ENCODE measurements at places on chromosomes 12 and 14.

DNA sequence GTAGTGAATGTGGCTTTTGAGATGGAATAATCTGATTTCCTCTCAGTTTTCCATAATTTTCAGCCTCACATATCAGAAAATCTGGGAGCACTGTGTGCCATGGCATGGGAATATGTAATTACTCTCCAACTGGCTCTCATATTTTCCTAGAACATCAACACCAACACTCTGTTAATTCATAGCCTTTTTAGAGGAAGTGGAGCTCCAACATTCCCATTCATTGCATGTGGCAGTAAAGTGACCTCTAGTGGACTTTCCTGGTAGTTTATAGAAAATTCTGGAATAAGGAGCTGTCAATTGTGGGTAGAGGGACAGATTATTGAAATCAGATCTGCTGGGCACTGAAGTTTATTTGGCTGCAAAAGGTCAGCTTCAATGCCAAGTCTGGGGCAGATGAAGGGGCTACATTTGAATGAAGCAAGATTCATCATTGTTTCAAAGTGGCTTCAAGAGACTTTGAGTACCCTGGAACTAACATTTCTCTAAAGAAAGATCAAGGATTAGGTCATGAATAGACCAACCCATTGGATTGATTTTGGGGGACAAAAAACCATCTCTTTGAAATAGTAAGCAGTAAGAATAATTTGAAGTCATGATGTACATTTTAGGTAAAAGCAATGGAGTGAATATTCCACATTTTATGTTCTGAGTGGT, 23.6 kb upstream of the USP44 start:
- DNase-seq, result peak; percentile 23

DNA sequence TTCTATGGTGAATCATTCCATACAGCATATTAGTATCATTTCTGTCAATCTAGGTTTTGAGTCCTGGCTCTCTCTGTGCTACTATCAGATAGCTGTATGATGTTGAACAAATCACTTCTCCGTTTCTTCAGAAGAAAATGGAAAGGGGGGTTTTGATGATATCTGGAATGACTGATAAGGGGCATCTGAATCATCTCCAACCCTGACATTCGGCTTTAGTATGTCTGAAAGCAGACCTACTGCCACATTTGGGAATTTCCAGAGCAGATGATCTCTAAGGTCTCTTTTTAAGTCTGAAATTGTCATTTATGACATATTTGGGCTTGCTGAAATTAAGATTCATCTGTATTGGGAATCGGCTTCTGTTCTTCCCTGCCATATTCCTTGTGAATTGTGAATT, 10.1 kb downstream of the MLF2 start:
- no peak for DNase-seq

GRCh38 chr14:21084998-21085853, 13.2 kb downstream of the ZNF219 start:
- no peak for DNase-seq

GRCh38 chr12:126343321-126343720, 1278.1 kb downstream of the AACS start:
- DNase-seq, result no peak

DNA sequence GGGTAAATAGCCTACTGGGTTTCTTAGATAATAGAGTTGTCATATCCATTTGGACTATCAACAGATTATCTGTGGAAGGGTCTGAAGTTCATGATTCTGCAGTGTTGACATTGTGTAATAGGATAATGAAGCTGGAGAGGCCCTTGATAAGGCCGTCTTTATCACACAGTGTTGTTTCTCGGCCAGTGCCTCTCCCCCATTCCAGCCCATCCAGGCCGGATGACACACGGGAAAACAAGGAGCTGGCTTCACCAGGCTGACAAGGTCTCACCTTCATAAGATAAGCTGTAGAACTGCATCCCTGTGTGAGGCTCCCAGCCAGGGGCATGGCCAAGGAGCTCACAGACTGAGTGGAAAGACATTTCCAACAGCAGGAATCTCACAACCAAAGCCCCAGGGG, 8.7 kb upstream of the EML1 start:
- no peak for DNase-seq

DNA sequence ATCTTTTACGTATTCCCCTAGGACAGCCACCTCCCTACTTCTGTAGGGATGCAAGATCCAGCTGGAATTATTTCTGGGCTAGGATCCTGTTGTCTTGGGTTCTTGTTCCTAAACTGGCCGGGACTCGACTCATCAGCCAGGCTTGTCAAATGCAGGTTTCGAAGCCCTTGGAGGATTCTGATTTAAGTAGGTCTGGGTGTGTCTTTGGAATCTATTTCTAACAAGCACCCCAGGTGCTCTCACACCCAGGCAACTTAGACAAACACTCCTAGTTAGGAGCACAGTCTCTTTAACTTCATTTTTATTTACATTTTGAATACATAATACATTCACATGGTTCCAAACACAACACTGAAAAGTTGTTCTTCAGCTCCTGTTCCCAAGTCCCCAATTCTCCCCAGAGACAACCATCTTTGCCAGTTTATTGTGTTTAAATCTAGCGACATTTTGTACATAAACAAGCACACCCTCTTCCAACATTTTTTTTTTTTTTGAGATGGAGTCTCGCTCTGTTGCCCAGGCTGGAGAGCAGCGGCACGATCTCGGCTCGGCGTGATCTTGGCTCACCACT, 20.9 kb downstream of the MORN3 start:
- DNase-seq, result no peak

DNA sequence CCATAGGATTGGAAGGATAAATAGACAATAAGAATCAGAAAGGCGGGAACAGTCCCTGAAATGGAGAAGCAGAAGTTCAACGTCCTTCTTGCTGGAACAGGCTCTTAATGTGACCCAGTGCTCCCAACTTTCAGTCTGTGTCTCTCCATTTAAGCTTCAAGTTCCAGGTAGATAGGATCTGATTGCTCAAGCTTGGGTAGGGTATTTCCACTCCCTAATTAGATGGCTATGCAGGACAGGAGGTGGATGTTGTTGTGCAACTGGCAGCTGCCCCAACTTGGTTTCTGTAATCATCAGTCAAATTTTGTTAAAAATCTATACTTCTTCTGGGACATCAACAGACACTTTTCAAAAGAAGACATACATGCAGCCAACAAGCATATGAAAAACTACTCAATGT, 266.2 kb downstream of the C12orf75 start:
- DNase-seq, result no peak

GRCh38 chr14:50924843-50925242, 19.4 kb downstream of the PYGL start:
- no peak for DNase-seq

DNA sequence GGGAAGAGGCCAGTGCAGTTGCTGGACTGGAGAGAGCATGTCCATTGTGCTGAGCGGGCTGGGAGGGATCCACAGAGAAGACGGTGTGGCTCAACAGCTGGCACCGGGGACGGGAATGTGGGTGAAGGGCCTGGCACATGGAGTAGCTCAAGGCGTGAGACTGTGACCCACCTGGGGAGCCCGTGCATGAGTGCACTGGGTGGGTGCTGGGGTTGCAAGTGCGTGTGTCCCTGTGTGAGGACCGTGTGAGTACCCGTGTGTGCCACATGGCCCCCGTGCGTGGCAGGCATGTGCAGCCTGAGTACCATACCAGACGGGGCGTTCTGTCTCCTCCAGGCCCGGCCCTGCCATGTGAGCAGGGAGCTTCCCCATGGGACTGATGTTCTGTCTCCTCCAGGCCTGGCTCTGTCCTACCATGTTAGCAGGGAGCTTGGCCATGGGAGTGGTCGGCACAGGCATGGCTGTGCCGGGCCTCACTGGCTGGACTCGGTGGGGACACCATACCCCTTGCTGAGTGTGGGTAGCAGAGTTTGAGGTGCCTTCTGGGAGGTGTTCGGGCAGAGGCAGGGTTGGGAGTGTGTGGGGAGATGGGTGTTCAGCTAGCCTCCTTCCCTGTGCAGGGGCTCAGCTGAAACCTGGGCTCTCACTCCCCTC, 234.4 kb downstream of the TMEM121 start:
- no peak for DNase-seq

DNA sequence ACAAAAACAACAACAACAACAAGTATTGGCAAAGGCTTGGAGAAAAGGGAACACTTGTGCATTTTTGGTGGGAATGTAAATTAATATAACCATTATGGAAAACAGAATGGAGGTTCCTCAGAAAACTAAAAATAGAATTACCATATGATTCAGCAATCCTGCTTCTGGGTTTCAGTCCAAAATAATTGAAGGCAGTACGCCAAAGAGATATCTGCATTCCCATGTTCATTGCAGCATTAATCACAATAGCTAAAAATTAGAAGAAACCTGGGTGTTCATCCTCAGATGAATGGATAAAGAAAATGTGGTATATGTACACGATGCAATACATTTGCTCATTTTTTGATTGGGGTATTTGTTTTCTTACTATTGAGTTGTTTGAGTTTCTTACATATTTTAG, 813.0 kb downstream of the NRXN3 start:
- DNase-seq, result no peak

GRCh38 chr14:52640137-52640536, 55.2 kb downstream of the ERO1A start:
- no peak for DNase-seq

DNA sequence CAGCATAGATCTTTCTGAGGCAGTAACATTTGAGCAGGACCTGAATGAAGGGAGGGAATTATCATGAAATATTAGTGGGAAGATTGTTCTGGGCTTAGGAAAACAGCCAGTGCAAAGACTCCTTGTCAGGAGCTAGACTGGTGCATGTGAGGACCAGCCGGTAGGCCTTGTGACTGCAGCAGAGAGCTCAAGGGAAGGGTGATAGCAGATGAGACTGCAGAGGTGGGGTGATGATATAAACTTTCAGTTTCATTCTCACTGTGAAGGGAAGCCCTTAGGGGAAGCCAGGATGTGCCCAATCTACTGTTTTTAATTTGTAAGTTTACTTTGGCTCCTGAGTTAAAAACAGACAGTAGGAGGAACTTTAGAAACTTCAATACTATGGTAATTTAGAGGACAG, 12.4 kb downstream of the IL22 start:
- no peak for DNase-seq

- no peak for DNase-seq
Observed at GRCh38 chr14:75260025-75260763, 18.4 kb upstream of the FOS start.

DNA sequence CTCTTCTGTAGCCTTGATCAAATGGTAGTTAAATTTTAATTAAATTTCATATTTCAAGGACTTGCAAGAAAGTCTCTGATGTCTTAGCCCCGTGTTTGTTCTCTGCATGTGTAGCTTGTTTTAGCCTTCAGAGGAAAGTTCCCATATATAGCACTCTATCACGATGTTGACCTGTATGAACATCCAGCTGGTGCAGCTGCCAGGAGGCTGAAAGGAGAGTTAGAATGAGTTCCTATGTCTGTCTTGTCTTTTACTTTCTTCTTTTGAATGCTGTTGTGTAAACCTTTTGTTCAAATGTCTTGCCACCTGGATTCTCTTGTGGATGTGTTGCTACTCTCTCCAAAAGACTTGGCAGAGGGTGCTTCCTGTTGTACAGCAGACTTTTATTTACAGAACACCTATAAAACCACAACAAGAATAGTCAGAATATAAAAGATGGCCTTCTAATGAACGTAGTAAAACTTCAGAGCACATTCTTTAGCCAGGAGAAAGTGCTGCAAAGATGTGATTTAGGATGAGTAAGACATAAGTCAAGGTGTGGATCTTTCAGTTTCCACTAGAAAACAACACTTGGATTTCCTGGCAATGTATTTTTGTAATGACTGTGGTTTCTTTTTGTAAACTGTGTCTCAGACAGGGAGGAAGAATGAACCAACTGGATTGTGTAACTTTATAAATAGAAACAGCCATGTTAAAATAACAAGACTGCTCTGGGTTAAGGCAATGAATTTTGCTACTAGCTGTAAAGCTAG, 17.2 kb downstream of the NAV3 start:
- peak; percentile 72 for DNase-seq

DNA sequence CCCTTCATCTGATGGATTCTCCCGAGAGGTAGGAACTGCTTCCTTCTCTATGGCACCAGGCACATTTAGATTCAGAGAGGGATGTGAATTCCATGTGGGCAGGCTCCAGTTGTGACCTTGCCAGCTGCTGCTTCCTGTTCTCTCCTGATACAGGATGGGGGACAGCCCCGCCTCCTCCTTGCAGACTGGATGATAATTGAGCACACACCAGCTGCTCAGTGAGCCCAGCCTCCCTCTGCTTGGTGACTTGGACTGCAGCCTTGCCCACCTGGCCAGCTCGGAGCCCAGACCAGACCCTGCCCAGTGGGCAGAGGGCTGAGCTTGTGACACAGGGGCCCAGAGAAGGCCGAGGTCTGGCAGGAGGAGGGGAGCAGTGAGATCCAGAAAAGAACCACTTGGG, 90.2 kb downstream of the CALM1 start:
- DNase-seq, result no peak

GRCh38 chr12:127399451-127399850, 867.5 kb upstream of the TMEM132C start:
- no peak for DNase-seq

- DNase-seq, result peak; percentile 14
Observed at GRCh38 chr12:66633676-66634075, 45.2 kb downstream of the GRIP1 start.

DNA sequence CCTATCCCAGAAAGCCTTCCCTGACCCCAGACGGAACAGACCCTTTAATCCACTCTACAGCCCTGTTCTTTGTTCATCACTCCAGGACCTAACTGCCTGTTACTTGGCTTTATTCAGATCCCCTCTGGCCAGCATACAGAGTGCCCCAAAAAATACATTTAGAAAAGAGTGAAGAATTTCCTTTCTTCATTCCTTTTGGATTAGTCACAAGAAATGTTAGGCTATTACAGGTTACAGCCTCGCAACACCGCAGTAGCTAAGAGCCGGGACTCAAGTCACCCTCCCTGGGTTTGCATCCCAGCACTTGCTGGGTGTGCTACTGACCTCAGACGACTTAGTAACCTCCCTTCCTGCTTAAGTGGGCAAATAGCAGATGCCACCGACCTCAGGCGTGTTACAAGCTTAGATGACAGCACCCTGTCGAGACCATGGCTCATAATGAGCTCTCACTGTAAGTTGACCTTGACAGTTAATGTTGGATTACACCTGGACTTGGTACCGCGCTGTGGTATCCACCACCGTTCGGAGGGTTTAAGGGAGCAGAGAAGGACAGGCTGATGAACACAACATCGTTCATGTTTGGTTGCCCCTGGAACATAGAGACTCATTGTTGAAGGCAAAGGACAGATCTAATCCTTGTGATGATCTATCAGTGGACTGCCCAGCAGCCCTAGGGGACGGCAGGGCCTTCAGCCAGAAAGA, 12.9 kb downstream of the GLRX5 start:
- DNase-seq, result no peak

DNA sequence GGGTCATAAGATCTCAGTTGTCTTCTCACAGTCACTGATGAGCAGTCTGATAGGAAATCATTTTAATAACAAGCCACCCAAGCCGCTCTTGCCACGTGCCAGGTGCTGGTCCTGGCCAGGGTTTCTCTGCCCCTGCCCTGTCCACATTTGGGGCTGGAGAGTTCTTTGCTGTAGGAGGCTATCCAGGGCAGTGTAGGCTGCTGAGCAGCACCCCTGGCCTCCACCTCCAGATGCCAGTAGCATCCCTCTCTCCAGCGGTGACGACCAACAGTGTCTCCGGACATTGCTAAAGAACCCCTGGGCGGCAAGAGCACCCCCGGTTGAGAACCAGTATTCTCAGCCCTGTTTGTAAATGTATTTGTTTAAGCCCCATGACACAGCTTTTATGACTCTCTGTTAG, 243.7 kb downstream of the GLT1D1 start:
- no peak for DNase-seq

Data from HS-5 (cell line).